ENCODE measurements at places on chromosomes 6 and 20. TPM values are rescaled to one million over a fixed set of nuclear protein-coding genes. Genes with fewer than 3 reads are reported as not detected.

MOCS1 gene
- 29.4 TPM for total RNA-seq

GJA10 gene
- not detected for total RNA-seq

PDYN gene
- not detected for total RNA-seq

DDX39B gene
- 188 TPM for total RNA-seq

PRIM2 gene
- 4.4 TPM for total RNA-seq

RAB23 gene
- 13.8 TPM for total RNA-seq

DNA sequence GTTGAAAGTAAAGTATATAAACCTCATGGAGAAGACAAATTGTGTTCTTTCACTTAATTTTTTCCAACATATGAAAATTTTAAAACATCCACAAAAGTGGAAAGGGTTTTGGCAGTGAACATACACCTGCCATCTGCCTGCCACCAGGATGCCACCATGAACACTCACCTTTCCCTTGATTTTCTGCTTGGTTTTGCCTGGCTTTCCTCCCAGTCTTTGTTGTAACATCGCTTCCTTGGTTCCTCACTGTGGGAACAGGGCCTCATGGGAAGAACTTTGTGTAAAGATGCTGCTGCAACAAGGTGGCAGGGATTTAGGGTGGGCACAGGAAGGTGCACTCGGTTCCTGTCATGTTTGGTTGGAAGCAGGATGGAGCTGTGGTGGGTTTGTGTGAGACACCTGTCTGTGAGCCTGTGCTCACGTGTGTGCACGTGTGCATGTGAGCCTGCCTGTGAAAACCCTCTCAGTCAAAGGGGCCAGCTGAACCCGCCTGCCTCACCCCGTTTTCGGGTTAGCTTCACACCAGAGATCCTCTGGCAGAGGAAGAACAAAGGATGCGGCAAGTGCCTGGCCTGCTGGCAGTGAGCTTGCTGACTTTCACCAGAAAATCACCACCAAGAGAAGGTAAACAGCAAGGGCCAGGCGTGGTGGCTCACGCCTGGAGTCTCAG is 11.0 kb upstream of the RBM38 start:
- DNase-seq, result no peak
